ENCODE measurements at places on chromosomes 16 and 17.

GRCh38 chr16:81310045-81310644 lies 4.6 kb upstream of the GAN start:
- DNase-seq, result no peak

DNA sequence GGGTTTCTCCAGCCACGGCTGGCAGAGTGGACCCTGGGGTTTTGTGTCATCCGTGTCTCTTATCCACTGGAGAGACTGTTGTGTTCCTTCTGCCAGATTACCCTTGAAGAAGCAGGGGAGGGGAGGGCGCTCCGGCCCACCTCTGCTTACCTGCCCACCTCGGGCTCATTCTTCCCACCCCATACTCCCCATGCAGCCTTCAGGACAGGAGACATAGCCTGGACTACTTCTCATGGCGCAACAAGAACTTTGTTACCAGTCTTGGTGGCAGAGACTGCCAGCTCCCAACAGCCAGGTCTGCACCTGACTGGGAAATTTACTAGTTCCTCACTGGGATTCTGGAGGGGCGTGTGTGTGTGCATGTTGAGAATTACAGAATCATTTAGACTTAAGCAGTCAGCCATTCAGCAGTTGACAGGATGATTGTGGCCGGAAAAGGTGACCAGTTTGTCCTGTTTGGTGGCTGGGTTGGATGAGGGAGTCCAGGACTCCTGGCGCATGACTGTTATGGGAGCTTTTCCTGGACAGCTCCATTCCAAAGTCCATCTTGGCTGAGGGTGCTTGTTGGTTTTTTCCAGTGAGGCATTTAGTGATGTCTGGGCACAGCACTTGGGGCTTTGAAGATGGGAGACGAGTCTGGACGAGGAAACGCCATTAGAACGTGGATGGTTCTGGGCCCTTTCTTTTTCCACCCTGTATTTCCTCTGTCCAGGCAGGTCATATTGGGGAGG lies 8.7 kb downstream of the GSE1 start:
- DNase-seq, result no peak

DNA sequence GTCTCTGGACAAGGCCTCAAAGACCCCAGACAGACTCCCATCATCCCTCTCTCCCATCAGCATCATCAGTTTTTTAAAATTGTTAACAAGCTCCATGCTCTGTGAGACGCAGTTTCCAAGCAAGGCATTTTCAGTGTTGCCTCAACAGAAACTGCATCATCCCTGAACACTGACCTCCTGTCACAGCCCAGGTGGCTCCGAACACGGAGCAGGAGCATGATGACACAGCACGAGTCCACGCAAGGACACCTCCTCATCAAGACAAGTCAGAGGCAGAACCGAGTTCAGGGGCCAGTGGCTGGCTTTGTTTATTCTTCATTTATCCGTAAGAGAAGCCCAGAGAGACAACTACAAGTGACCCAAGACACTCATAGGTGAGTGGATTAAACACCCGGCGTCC lies 91.4 kb downstream of the ANKRD11 start:
- no peak for DNase-seq

DNA sequence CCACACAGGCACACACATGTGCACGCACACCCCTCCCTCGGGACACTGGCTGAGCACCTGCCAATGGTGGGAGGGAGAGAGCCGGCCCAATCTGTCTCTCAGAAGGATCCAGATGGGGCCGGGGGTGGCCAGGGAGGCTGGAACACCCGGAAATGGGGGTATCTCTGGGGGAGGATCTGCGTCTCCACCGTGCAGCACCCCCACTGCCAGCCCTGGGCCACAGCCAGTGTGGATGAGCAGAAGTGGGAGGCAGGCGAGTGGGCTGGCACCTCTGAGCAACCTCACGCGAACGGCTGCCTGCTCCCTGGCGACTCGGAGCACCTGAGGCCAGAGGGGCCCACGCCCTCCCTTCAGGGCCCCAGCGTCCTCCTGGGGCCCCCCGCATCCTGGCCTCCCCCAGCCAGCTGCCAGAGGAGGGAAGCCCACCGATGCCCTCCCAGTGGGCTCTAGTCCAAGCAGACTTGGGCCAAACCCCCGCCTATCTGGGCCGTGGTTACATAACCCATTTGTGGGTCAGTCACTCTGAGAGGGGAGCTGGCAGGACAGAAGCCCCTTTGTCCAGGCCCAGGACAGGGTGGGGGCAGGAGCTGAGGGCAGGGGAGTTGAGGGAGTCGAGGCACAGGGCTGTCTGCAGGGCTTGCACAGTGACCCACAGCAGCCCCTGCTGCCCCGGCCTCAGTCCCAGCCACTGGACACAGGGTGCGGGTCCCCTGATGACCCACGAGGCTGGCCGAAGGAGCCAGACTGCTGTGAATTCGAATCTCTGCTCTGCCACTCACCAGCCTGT lies 5.6 kb downstream of the CASKIN1 start:
- no peak for DNase-seq

DNA sequence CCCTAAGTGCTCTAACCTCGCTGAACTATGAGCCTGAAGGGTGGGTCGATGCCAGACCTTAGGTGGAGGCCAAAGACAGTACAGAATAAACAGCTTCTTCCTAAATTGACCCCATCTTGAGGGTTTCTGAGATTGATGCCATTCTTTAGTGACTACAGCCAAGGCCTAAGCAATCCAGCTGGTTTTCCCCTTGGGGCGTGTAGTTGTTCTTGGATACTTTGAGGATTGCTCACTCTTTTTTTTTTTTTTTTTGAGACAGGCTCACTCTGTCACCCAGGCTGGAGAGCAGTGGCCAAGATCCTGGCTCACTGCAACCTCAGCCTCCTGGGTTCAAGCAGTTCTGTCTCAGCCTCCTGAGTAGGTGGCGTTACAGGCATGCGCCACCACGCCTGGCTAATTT lies 2.0 kb downstream of the OVCA2 start:
- peak; percentile 75 for DNase-seq

DNA sequence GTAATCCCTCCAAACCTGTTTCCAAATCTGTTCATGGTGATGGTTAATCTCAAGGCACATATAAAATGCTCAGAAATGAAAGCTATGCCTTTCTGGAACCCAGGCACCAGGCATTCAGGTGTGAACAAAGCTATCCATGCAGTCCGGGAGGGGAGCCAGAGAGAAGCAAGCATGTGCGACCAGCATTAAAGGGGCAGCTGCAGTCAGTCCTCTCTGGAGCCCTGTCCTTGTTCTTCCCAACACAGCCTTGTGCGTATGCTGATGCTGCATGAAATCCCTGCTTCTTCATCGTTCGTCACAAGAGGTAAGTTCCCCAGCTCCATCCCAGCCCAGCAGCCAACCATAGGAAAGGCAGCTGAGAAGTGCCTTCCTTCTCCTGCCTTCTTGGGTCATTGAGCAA lies 148.7 kb downstream of the GRIN2A start:
- DNase-seq, result no peak

GRCh38 chr17:27976331-27976730 lies 66.1 kb upstream of the NLK start:
- DNase-seq, result peak; percentile 8

GRCh38 chr16:81634380-81635062 lies 144.6 kb upstream of the PLCG2 start:
- DNase-seq, result no peak

DNA sequence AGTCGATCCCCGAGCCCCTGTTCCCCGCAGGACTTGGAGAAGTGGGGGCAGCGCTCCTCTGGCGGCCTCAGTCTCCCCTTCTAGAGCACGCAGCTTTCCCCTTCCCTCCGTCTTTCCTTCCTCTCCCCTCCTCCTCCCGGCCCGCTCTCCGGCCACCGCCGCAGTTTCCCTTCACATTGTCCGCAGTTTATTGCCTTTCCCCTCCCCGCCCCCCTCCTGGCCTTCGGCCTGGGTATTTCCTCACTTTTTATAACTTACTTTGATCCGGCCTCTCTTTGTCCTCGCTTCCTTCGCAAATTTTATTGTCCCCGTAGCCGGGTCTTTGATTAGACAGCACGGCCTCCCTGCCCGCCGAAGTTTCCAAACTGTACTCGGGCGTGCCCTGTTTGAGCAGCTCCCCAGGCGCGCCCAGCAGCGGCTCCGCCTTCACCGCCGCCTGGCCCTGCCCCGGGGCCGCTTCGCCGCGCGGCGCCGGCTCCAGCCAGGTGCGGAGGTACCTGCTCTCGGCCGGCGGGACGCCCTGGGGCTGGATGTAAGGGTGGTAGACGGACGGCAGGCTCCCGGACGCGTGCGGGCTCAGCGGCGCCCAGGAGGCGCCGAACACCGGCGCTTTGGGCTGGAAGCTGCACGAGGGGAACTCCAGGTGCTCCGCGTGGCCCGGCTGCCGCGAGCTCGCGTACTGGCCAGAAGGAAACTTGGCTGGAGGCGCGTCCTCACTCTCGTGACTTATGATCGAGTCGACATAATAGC lies 488 bp downstream of the HOXB9 start:
- DNase-seq, result peak; percentile 32

DNA sequence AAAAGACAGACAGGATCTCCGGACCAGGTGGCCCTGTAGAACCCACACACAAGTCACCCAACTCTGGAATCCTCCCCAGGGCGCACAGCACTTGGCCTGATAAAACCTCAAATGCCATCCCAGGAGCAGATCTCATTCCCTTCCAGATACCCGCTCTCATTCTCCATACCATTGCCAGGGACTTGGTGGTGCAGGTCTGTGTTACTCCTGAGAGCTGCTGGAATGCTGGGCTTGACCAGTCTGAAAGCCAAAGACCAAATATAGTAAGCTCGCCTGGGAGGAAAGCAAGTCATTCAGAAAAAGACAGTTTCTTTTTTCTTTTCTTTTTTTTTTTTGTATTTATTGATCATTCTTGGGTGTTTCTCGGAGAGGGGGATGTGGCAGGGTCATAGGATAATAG lies 10.7 kb downstream of the MKS1 start:
- DNase-seq, result no peak

- no peak for DNase-seq
Measured at GRCh38 chr17:79916991-79917901, 78.0 kb upstream of the CBX4 start.

DNA sequence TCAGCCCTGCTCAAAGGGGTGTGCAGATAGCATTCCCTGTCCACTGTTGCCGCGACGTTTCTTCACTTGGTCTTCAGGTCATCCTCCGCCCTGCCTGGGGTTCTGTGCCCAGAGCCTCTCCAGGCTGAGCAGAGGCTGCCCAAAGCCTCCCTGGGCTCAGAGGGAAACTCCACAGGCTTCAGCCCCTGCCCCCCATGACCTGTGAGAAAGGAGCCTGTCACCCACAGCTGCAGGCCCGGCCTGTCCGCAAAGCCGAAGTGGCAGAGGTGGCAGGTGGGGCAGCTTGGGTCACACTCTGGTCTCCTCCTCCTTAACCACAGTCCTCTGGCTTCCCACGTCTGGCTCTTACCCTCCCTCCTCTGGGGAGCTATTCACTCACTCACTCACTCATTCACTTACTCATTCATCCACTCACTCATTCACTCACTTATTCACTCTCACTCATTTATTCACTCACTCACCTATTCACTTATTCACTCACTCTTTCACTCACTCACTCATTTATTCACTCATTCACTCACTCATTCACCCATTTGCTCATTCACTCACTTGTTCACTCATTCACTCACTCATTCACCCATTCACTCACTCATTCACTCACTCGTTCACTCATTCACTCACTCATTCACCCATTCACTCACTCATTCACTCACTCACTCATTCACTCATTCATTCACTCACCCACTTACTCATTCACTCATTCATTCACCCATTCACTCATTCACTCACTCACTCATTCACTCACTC lies 7.1 kb upstream of the CPSF4L start:
- no peak for DNase-seq

DNA sequence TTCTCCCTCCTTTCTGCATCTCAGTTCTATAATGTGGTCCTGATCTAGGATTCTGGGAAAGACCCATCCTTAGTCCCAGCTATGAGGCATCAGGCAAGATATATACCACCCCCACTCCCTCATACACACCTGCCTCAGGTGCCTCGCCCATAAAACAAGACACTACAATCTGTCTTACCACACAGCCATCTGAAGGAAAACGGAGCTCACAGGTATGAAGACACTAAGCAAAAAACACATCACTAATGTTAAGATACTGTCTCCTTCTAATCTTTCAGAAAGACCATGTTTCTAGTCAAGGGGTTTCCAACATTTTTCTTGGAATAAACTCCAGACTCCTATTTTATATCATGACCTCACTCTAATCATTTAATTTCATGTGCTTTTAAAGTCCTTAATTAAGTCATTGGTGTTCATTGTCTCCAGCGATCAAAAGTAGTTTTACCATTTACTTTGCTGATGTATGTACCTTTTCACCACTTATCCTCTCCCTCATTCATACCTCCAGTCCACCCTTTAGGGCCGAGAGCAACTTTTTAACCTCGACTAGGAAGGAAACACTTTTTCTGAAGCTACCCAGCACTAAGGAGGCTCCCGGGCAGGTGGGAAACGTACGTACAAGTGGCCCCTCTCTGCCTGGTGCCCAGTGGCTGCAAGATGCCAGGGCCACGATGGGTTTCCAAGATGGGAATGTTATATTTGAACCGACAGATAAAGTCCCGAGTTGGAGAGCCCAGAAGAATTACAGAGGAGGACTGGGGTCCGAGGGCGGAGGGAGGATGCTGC lies 979 bp downstream of the MAP3K14 start:
- DNase-seq, result no peak

DNA sequence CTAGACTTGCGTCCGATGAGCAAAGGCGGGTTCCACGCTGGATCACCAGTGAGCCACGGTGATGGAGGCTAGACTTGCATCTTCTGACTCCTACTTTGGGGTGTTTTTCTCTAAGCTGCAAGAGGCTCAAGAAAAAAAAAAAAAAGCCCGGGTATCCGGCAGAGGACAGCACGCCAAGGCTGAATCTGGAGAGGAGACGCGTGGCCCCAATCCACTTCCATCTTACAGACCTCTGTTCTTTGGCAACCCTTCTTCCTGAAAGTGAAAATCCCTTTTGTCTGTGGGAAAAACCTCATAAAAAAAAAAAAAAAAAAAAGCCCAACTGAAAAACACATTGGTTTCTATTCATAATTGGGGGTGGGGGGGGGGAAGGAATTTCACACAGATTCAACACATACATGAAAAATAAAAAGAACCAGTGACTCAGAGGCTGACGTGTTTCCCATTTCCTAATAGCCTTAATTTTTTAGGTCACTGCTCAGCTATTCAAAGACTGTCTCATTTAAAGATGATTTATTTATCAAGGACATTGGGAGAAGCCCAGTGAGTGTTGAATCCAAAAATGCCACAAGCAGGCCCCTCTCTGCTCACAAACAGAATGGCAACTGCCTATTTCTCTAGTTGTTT lies 258.3 kb downstream of the FOXL1 start:
- peak; percentile 79 for DNase-seq

DNA sequence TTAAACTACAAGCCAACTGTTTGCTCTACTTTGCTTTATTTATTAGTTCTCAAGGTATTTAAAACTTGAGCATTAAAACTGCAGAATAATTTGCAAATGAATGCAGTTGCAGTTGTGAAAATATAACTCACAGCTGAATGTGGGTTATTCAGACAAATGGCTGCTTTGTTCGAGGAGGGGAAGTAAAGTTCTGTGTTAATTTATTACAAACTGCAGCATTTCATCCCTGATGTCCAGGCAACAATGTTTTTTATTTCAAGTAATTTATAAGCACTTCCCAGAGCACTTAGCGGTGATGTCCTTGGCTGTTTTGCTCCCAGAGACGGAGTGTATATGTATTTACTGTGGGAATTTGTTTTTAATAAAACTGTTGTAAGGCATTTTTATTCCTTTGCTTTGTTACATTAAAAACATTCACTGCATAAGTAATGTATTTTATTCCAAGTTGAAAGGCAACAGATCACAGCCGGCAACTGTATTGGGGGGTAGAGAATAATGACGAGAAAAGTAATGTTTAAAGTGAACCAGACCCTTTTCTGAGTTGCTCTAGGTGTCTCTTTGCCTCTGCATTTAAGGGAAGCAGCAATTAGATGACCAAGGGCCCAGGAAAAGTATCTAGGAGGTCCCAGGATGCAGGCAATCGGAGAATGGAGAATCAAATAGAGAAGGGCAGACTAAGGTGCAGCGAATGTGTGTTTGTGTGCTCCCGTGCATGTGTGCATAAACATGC lies 291.2 kb upstream of the SALL1 start:
- no peak for DNase-seq
